AG09309 (cell line): ENCODE measurements at places on chromosomes 12 and 14.

DNA sequence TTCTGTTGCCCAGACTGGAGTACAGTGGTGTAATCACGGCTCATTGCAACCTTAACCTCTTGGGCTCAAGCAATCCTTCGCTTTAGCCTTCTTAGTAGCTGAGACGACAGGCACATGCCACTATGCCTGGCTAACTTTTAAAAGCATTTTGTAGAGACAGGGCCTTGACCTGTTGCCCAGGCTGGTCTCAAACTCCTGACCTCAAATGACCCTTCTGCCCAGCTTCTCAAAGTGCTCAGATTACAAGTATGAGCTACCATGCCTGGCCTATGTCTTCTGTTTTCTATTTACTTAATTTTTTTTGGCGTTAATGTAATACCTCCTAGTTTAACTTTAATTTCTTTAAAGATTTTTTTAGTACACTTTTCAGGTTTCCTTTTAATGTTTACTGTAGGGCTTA is 20.6 kb upstream of the KLRF1 start:
- DNase-seq: no peak

GRCh38 chr14:68502230-68502629 is 290.6 kb downstream of the ZFP36L1 start:
- no peak for DNase-seq

- no peak for DNase-seq
These were observed 74.8 kb downstream of the EEA1 start for GRCh38 chr12:92854344-92854743.

DNA sequence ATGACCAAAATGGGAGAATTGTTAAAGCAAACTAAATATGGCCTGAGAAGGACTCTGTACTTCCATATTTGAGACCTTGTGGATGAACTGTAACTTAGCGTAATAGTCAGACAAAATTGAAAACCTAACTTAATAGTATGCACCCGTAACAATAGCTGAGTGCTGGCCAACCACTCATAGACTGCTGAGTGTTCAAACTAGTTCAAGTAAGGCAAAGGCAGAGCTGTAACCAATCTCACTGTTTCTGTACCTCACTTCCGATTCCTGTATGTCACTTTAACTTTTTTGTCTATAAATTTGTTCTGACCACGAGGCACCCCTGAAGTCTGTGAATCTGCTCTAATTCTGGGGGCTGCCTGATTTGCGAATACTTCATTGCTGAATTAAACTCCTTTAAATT is 27.0 kb upstream of the OS9 start:
- DNase-seq: no peak

DNA sequence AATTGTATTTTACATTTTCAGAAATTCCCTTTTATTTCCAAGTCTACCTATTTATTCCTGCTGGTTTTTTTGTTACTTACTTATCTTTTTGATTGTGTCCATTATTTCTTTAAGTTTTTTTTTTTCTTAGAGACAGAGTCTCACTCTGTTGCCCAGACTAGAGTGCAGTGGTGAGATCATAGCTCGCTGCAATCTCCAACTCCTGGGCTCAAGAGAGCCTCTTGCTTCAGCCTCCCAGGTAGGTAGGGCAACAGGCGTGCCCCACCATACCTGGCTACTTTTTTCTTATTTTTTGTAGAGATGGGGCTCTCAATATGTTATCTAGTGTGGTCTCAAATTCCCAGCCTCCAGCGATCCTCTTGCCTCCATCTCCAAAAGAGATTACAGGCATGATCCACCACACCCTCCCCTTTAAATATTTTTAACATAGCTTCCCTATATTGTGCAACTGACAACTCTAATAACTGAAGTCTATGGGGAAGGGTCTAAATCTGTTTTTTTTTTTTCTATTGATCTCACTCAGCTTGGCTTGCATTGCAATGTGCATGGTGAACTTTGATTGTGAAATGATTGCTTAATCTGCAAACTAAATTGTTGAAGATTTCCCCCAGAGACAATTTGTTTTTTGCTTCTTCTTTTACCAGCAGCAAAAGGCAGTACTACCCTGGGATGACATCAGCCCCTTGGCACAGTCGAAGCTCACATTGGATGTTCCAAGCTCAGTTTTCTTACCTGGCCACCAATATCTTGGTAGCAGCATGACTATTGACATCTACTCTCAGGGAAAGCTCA is 25.7 kb upstream of the COCH start:
- no peak for DNase-seq

- no peak for DNase-seq
These were observed 33.8 kb downstream of the DCP1B start for GRCh38 chr12:1970331-1970900.

DNA sequence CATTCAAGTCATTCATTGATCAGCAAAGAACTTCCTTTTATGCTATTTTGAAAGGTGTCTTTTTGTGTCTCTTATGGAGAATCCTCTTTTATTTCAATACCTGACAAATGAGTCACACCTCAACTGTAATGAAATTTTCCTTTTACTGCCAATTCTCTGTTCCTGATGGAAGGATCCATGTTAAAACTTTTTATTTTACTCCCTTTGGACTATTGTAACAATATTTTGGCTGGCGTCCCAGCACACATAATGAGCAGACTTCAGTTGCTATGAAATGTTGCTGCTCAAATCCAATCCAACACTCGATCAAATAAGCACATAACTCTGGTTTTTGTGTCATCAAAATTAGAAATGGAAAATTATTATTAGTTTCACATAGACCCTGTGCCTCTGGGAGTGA is 21.9 kb upstream of the SLC15A5 start:
- DNase-seq: no peak

DNA sequence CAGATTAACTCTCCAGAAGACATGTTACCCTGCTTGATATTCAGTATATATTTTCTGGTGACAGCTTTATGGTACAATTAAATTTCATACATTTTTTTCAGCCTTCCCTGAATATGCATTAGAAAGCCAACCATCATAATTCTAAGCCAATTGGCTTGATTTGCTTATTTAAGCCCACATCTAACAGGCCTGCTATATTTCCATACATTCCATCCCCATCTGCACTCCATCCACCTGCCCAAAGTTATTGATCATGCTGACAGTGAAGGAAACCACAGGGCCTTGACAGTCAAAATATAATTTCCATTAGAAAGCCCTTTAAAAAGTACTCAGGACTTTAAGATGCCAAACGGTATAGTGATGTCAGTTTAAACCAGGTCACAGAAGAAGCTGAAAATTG is 164.3 kb downstream of the GXYLT1 start:
- no peak for DNase-seq

DNA sequence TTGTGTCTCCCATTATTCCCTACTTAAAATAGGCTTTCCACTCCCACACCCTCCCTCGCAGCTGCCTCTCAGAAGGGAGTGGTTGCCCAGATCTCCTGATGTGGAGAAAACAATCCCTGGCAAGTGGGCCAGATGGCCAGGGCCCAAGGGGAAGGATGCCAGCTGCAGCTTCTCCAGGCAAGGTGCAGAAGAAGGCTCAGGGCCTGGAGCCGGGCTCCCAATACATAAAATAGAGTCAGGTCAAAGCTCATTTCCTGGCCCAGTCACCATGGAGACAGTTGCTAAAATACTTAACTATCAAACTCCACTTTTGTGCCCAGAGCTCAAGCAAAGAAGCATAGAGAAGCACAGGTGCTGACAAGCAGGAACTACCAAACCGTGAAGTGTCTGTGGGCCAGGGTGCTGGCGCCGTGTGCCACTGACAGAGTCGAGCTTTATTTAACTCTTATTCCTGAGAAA is 45.7 kb upstream of the ITPR2 start:
- DNase-seq: no peak

DNA sequence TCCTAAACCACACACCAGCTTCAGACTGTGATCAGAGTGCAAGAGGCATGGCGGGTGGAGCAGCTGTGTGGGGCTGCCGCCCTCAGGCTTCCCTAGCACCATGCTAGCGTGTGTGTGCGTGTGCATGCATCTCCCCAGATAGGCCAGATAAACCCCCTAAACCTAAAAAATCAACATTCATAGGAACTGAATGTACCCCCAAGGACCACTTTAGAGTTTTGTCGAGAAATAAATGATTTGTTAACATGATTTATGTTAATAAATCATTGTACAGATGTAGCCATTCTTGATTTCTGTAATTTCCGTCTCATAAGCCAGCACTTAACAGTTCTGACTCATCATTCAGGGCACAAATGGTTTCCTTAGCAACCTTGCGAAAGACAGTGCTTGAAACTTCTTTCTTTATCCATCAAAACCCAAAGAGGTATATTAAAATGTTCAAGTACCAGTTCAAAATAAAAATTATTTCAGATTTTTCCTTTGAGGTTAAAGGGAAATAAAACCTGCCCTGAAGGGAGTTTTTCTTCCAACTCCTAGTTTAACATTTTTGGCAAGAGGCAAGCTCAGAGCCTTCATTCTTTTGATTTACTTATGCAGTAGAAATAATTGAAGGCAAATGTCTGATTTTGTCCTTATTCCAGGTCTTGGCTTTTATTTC is 206.2 kb upstream of the RGS6 start:
- DNase-seq: no peak
